AG08395 (cell line): ENCODE measurements at places on chromosomes 3 and 15.
A peak's percentile ranks its signal among the peaks of the same experiment; 100 is the strongest.

GRCh38 chr3:59372346-59372745 lies 322.5 kb upstream of the CFAP20DC start:
- DNase-seq: no peak

DNA sequence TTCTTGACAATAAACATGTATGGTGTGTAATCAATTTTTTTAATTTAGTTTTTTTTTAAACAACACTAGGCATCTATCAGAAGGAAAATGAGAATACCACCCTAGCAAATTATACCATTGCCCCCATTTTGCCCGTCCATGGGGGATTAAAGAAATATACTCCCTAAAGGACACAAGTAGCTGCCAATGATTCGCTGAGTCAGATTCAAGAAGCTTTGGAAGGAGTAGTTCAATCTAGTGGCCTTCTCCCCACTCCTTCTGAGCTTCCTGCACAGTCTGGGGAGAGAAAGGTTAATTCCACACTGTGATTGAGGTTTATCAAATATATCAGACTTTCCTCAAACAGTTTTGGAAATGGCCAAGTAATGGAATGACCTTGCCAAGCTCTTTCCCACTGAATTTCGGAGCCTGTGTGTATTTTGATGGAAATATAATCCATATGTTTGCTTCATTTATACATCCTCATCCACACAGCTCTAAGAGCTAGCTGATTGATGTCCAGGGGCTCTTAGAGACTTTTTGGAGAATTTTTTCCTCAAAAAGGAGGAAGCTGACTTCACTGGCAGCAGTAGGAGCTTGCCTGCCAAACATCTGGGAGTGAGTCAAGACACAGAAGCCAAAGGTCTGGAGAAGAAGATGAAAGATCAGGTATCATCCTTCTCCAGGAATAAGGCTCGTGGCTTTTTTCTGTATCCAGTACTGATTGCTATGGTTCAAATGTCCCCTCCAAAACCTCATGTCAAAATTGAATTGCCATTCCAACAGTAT lies 478.5 kb upstream of the PROK2 start:
- no peak for DNase-seq

GRCh38 chr3:178129109-178129508 lies 407.1 kb upstream of the KCNMB2 start:
- DNase-seq: no peak

GRCh38 chr3:15983693-15984092 lies 185.9 kb upstream of the ANKRD28 start:
- DNase-seq: no peak

GRCh38 chr3:190902292-190902691 lies 39.8 kb upstream of the GMNC start:
- no peak for DNase-seq

DNA sequence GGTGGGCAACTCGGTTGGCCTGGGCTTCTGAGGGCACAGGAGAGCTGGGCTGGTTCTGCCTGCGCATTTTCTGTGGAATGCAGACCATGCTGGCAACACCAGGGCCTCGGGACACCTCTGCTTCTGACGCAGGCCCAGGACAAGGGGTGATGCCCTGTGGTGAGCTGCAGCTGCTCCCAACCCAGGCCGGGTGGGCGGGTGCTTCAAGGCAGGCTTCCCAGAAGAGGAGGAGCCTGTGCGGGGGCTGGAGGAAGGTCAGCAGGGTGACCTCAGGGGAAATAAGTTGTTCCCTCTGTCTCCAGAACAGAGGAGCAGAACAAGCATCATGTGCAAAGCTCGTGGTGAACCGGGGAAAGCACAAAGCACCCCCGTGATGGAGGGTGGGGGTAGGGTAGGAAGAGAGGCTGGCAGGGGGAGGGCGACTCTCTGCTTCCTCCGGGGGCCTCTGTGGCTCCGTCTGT lies 11.0 kb upstream of the PLXNA1 start:
- DNase-seq: peak; percentile 40

DNA sequence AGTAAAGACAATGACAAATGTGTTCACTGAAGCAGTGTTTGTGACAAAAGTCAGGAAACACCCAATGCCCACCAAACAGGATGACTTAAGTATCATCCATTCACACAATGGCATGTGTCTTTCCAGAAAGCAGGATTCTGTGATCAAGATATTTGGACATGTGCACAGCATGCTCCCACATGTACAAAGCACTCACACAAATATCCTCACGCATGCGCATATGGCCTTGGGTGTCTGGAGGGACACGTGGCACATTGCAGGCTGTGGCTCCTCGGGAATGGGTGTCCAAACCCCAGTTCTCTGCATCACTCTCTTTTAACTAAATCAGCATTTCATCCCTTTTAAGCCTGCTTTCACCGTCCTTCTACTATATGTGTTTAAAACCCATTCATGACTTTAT lies 130.5 kb downstream of the KLF13 start:
- peak; percentile 89 for DNase-seq

- peak; percentile 5 for DNase-seq
These were observed 1.4 kb downstream of the FYTTD1 start for GRCh38 chr3:197750858-197751737.

DNA sequence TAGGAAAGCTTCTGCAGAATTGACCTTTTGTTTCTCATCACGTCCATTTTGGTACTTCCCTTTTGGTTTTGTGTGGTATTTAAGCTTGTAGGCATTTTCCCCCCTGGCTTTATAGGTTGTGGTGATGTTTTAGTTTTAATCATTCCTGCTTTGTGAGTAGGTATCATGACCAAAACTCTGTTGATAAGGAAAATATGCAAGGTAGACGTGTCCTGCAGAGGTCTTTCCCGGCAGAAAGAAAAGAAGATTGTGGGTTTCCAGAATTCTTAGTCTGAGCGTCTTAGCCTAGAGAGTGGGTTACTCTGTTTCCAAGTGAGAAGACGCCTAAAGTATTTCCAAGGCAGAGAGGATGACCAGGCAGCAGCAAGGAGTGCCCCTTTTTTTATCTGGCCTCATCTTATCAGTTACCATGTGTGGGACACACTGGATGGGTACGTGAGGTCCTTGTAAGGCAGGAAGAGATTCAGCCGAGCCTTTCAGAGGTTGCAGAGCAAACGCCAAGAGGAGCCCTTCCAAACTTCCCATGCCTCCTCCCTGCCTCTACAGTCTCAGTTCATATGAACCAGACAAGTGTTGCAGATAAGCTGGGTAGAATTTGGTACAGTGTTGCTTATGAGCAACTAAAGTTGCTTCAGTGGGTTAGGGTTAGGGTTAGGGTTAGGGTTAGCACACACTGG lies 58.8 kb downstream of the ARNT2 start:
- DNase-seq: no peak

- peak; percentile 31 for DNase-seq
These were observed 79.4 kb downstream of the LPP start for GRCh38 chr3:188233320-188233719.

DNA sequence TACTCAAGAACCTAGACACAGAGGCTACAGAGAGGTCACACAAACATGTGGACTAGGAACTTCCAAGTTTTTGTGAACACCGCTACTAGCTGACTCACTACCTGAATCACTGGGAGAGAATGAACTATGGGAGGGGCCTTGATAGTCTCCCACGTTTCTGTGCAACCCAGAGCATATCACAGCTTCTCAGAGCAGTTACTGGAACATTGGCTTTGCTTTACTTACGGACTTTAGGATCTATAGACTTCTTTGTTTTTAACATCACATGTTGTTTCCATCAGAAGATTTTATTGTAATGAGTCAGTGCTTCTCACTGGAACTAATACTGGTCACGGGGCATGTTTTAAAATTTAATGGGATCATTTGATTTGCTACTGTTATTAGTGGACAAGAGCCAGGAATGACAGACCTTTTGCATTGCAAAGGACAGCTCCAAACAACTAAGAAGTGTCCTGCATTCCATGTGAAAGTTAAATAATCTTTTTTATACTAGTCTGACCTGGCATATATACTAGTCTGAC lies 35.6 kb downstream of the RTP4 start:
- DNase-seq: peak; percentile 88

DNA sequence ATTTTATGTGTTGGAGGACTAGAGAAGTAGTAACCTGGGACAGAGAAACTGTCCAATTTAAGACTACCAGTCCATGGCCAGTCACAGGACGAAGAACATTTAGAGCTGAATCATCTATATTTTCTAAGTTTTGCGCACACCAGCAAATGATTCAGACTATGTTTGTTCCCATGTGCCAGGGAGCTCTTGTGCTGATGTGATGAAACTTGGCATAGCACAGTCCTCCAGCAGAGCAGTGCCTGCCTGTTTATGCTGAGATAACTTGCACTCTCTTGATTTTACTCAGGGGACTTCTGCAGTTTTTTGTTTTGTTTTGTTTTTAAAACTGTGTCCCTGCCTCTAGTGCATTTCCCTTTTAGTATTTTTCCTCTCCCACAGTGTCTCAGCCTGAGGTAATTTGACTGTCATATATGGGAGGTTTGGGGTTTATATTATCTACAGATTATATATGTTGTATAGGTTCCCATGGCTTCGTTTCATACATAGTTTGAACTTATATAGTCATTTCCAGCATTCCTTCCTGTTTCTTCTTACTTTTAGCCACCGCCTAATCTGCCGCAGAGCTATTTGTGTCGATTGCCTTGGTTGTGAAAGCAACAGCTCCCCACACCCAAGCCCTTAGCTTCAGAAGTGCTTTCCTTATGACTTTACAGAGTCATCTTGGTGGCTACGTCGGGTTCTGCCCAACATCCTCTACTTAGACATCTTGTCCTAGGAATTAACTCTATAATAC lies 45.5 kb downstream of the PPM1L start:
- peak; percentile 8 for DNase-seq

DNA sequence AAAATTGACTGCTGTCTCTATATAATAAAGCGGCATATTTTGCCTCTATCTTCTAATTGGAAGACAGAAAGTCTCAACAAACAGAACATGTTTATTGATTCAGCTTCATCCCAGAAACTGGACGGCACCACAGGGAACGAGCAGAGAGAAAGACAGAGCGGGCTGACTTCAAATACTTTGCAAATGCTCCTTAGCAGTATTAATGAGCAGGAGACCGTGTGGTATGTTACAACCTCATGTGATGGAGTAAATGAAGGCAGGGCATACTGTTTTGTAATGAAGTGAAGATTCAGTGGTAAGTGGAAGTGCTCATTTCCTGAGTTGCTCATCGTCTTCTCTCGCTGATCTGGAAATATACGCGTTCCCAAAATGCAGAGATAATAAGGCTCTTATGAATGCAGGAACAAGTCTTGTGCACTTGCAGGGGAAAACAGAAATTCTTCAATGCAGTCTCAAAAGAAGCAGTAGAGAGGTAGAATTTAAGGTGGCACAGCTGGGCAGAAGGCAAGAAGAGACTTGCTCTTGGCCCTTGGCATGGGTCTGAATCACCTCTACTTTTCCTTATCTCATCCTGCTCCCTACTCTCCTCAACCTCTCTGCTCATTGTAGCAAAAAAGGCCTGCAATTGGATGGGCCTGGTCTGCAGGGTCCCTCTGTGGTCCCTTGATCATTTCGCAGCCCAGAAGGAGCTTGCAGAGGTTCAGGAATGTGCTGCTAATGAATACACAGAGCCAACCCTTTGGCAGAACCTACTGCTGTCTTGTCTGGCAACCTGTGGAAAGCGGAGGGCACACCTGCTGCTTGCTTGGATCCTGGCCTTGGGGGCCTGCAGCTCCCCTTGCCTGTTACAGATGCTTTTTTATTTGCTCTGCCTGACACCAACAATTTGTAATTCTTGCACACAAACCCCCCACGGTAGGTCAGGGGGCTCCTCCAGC lies 604.9 kb upstream of the CFAP20DC start:
- no peak for DNase-seq
